ENCODE measurements at places on chromosomes 16 and 17.
A peak's percentile ranks its signal among the peaks of the same experiment; 100 is the strongest.

DNA sequence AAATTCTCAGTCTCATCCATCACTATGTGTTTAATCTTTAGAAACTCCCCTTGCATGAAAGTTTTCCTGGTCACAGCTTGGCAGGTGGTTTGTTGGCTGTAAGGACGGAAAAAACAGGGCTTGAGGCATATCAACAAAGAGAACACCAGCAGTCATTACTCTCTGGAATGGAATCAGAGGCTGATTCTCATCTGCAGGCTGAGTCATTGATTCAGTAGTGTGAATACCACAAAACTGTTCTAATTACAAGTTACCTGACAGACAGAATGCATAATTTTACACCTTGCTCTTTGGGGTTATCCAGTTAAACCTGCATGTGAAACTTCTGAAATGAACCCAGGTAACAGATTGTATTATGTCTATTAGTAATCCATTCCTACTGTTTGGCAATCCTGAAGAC, 11.5 kb upstream of the SLFN12L start:
- DNase-seq = no peak

DNA sequence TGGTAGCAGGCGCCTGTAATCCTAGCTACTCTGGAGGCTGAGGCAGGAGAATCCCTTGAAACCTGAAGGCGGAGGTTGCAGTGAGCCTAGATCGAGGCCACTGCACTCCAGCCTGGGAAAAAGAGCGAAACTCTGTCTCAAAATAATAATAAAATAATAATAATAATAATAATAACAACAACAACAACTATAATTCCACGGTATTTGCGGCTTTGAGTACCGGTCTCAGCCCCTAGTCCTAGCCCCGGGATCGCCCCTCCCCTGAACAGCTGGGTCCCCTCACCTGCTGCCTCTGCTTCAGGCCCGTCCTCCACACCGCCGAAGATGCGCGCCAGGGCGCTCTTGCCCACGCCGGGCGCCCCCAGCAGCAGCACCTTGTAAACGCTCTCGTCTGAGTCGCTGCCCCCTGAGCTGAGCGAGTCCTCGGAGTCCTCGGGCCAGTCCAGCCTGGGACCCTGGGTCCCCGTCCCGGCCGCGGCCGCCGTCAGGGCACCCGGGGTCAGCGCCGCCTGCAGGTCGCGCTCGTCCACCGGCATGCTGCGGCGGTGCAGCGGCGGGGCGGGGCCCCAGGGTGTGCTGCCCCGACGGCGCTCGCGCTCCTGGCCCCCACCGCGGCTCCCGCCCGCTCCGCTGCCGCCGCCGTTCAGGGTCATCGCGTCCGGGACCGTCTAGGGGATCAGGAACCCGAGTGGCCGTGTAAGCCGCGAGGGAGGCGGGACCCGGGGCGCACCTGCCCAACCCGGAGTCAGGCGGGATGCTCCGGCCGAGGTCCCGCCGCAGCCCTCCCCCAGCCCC, 611 bp downstream of the RRAD start:
- DNase-seq = no peak

DNA sequence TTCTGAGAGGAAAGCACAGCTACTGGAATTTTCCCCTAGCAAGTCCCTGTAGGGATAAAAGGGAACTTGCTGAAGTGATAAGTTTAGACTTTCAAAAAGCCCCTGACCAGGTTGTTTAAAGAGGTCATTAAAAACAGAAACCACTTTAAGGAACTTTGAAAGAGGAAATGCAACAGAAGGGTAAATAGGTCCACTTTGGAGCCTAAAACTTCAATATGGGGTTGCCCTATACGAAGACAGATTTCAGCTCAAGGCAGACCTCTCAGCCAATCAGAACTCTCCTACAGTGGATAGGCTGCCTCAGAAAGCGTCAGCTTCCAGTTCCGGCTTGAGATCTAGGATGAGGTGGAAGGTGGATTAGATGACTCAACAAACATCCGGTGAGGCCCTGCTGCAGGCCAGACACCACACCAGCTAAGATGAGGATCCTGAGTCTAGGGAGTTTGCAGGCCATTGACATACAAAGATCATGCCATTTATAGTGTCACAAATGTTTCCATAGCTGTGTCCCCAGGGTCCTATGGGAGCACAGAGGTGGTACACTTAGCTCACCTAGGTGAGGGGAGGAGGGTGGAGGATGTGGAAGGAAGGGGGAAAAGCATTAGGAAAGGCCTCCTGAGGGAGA, 7.9 kb upstream of the MFSD6L start:
- no peak for DNase-seq

- no peak for DNase-seq
Observed at GRCh38 chr16:49748322-49748721, 107.6 kb downstream of the ZNF423 start.

- DNase-seq = no peak
Observed at GRCh38 chr16:2859686-2860265, 1.8 kb upstream of the PRSS22 start.

DNA sequence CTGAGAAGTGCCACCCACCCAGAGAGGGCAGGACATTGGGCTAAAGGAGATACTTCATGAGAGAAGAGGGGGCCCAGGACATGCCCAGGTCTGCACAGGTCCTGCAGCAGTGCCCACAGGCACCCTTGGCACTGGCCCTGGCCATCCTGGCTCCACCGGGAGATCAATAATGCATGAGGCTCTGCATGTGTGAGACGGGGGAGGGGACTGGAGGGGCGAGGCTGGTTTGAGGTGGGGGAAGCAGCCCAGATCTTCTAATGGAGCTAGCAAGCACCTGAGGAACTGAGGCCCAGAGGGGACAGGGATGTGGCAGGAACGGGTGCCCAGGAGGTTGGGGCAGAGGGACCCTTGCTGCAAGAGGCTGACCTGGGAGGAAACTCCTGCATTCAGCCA, 567 bp downstream of the OSBPL7 start:
- no peak for DNase-seq

DNA sequence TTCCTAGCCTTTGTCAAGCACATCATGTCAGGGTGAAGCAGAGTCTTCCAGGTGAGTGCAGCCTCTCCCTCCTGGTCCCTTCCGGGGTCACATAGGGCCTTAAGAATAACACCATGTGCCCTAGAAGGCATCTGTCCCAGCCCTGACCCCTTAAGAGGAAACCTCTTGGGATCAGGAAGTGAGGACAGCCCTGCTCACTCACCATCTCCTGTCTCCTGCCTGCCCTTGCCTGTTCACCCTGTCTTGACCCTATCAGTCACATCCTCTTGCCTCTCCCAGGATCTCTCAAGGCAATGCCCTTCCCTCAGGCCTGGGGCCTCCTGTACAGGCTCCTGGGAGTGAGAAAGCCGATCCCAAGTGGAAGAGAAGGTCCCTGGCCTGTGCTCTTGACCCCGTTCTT, 13.9 kb downstream of the MYL4 start:
- DNase-seq = no peak

GRCh38 chr17:17395885-17396284, 80.9 kb upstream of the MED9 start:
- DNase-seq = no peak

DNA sequence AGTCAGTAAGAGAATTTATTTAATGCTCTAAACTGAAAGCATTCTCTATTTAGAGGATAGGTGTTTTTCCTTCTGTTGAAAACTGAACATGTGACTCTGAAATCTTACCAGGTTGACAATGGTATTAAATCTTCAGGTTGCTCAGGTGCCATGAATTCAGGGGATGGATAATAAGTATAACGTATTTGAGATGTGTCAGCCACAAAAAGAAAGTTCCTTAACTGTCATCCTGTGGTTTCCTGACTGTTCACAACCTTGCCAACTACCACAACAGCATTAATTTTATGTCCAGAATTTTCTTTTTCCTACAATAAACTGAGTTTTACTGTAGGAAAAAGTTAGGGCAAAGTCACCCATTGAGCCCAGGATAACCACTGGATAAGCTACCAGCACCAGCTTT, 243.3 kb upstream of the PSMD7 start:
- no peak for DNase-seq

GRCh38 chr16:84735849-84736586, 36.2 kb downstream of the USP10 start:
- DNase-seq = peak; percentile 20

DNA sequence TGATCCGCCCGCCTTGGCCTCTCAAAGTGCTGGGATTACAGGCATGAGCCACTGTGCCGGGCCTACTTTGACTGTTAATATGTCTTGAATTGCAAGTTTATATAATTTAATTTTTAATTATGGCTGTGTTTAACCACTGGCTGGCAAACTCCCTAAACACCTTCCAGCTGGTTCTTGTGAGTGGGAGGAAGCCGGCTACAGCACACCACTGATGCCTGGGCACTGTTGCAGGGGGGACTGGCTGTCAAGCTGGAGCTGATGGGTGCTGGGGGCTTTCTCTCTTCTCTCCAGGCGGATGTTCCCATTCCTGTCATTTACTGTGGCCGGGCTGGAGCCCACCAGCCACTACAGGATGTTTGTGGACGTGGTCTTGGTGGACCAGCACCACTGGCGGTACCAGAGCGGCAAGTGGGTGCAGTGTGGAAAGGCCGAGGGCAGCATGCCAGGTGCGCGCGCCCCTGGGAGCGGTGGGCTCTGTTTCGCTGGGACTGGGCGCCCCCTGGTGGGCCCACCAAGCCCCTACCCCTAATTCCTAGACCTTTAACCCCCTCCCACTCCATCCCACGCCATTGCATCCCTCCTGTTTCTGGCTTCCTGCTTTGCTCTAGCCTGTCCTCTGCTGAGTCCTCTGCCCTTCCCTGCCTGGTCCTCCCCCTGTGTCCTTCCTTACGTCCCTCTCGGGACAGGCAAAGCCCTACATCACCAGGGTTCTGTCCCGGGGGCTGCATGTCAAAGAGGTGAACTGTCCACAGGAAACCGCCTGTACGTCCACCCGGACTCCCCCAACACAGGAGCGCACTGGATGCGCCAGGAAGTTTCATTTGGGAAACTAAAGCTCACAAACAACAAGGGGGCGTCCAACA, 9.5 kb downstream of the TBX21 start:
- DNase-seq = peak; percentile 45

DNA sequence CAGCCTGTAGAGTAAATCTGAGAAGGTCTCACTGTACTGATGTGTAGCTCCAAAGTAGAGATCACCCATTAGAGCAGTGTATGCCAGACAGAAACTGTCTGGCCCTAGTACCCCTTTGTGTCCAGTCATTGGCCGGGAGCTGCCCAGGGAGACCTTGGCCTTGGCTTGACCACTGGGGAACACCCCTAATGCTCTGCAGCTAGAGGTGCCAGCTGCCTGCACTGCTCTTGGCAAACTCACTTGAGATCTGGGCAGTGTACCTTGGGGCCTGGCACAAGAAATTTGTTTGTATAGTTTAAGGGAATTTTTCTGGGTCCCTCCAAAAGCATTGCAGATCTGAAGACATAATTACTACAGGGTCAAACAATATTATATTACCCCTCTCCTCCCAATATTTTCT, 78.7 kb upstream of the MPHOSPH6 start:
- DNase-seq = no peak

DNA sequence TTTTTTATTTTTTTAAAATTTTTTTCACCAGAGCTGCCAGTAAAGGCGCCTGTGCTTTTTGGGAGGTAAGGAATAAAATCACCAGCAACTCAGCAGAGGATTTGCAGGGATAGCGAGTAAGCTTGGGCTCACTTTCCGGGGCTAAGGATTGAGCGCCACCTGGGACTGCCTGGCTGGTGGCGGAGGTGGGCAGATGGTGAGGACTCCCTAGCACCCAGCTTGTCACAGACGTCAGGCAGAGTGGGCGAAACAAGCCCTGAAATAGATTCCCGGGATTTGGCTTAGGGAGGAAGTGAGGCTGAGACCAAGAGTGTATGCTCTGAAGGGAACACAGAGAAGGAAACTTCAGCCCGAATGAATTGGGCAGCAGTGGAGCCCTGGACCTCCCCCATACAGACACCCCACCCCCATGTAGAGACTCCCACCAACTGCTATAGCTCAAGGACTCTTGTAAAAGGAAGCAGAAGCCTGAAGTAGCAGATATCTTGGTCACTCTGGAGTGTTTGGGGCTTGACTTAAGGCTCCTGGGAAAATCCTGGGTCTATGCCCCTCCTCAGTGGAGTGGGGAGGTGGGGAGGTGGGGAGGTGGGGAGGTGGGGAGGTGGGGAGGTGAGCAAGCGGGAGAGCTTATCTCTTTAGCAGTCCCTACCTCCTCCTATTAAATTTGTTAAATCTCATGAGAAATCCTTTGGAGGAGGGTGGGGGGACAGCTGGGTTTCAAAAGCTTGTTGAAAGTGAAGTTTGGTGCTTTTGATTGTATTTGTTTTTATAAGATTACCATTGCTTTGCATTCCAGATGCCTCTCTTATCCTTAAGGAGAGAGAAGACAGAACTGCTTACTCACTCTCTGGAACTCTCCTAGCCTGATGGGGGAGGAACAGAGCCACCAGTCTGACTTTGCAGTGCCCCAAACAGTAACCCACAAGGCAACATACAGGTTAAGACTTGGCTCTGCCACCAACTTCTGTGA, 8.2 kb downstream of the ARL4D start:
- no peak for DNase-seq

GRCh38 chr16:79284766-79285165, 315.8 kb downstream of the MAF start:
- no peak for DNase-seq

- no peak for DNase-seq
Observed at GRCh38 chr17:80270104-80270503, 9.5 kb downstream of the RNF213 start.

DNA sequence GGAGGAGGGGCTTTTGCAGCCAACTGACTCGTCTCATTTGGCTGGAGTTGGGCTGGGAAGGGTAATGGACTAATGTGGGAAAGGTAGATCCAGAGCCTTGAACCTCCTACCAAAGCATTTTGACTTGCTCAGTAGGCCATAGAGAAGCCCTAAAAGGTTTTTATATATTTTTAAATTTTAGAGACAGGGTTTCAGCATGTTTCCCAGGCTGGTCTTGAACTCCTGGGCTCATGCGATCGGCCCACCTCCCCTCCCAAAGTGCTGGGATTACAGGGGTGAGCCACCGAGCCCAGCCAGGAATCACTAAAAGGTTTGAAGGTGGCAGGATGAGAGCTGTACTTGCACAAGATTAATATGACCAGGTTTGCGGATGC, 2.0 kb upstream of the PITPNC1 start:
- DNase-seq = no peak

GRCh38 chr17:81365148-81365600, 30.1 kb upstream of the BAHCC1 start:
- no peak for DNase-seq

DNA sequence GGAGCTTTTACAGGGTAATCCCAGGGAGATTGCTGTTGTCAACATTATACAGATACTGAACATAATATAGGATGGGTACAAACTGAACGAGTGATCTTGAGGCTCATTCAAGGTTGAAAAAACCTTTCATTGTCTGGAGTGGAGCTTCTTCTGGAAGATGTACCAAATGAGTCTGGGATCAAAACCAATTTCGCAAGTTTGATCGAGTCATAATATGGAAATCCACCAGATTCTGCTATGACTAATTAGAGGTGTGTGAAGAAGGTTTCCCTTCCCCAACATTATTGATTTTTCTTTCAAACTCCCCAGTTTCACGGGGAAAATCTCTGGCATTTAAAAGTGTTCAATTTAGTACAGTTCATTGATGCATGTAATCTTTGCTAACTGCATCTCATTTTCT, 324.1 kb downstream of the ZFHX3 start:
- DNase-seq = no peak

All from activated T-cell treated with anti-CD3 and anti-CD28 coated beads for 1 hour (primary cell).